ENCODE measurements at places on chromosomes 7 and 10. TPM values are rescaled to one million over a fixed set of nuclear protein-coding genes. Genes with fewer than 3 reads are reported as not detected.

The BLVRA gene
- total RNA-seq, result 104 TPM

DNA sequence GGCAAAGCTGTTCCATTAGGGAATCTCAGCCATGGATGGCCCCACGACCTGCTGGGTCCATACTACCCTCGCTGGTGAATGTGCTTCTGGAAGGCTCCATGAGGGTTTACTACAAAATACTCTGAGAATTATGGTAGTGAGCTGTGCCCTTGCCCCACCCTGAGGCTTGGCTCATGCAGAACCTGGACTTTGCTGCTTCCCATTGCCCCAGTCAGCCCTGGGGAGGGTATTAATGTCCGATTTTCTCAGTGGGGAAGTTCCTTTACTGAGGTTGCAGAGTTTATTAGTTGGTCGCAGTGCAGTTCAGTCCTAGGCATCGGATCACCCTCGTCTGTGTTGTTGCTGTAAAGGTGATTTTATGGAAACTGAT lies 310.1 kb downstream of the WDR37 start:
- no peak for DNase-seq

The TRUB1 gene
- total RNA-seq, result 11.3 TPM

DNA sequence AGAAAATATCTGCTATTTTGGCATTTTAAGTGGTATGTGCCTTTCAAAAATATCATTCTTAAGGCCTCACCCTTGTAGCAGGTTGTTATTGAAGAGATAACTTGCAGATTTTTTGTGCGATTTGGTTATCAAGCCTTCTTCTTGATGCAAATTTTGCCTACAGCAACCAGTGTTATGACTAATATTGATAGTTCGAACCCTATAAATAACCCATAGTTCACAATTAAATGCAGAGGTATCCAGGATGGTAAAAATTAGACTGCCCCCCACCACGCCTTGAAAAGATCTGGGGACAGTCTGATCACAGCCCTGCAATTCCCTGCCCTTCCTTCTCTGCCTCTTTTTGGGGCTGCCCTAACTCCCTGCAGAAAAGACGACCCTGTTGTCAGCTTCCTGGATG lies 28.4 kb upstream of the RAPGEF5 start:
- DNase-seq, result no peak

The SLC26A5 gene
- total RNA-seq, result 1.9 TPM

The SORCS1 gene
- 0.23 TPM for total RNA-seq

DNA sequence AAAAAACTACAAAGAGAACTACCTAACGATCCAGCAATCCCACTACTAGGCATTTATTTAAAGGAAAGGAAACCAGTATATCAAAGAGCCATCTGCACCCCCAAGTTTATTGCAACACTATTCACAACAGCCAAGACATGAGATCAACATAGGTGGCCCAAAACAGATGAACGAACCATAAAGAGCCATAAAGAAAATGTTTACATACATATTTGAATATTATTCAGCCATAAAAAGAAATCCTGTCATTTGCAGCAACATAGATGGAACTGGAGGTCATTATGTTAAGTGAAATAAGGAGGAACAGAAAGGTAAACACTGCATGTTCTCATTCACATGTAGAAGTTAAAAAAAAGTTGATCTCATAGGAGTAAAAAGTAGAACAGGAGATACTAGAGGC lies 15.6 kb upstream of the SLC26A3 start:
- no peak for DNase-seq

DNA sequence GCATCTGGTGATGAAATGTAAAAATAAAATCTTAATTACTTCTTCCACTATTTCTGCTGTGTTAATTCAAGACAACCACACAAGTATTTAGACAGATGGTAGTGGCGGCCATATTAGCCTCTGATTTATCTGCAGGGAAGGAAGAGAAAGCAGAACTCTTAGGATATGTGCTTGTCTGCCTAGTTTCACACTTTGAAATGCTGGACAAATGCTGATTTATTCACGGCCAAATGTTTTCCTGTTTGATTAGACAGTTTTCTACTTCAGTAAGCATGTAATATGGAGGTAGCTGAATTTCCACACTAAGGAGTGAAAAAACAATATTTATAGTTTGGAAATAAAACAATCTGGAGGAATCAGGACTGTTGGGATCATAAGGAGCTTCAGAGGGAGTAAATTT lies 158.1 kb downstream of the AGMO start:
- DNase-seq, result no peak

DNA sequence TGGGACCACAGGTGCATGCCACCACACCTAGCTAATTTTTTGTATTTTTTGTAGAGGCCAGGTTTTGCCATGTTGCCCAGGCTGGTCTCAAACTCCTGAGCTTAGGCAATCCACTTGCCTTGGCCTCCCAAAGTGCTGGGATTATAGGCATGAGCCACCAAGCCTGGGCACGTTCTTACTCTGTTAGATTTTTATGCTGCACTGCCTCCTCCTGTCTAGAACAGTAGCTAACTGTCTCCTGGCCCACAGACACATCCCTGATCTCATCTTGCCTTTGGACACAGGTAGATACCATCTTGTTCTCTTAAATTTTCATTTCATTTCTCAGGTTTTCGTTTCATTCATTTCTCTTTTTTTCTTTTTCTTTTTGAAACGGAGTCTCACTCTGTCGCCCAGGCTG lies 41.1 kb downstream of the BLVRA start:
- DNase-seq, result no peak

GRCh38 chr7:100632951-100633717 lies 8.2 kb downstream of the TFR2 start:
- DNase-seq, result peak; percentile 80

- no peak for DNase-seq
Measured at GRCh38 chr10:35927990-35928488, 285.9 kb upstream of the FZD8 start.

GRCh38 chr7:102983602-102984001 lies 70.8 kb downstream of the LRRC17 start:
- no peak for DNase-seq

GRCh38 chr7:39088730-39089593 lies 111.3 kb downstream of the POU6F2 start:
- no peak for DNase-seq

GRCh38 chr7:38309555-38309954 lies 36.1 kb upstream of the TARP start:
- DNase-seq, result no peak

The PLXNA4 gene
- 7.2 TPM for total RNA-seq

Measured in upper lobe of right lung (tissue), 1 donor.